GM12865 (cell line): ENCODE measurements at places on chromosomes 12 and 14.

DNA sequence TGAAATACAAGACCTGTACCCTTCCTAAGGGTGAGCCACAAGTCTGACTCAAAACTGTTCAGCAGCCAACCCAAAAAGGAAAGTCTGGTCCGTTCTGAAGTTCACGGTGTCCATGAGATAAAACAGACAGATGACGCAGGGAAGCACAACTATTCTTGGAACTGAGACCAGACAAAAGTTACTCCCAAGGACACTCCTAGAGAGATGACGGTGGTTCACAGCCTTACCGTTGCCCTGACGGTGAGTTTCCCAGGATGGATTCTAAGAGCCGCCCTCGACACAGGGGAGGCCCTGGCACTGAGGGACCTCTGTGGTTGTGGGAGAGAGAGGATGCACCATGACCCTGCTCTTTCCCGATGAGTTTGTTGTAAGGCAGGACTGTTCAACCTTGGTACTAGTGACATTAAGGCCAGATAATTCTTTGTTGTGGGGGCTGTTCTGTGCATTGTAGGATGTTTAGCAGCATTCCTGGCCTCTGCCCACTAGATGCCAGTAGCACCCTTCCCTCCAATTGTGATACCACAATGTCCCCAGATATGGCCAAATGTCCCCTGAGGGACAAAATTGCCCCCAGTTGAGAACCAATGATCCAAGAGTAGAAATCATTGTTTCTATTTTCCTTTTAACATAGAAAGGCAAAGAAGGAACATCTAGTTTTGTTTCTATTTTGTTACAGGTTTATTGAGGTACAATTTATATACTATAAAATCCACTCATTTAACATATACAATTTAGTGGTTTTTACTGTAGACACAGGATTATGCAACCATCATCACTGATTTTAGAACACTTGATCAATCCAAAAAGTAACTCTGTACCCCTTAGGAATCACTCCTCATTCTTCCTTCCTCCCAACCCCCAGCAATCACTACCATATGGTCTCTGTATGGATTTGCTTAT lies 23.0 kb downstream of the OR10P1 start:
- peak; percentile 37 for DNase-seq

GRCh38 chr12:23210573-23210972 lies 585.6 kb downstream of the ETNK1 start:
- DNase-seq, result no peak

DNA sequence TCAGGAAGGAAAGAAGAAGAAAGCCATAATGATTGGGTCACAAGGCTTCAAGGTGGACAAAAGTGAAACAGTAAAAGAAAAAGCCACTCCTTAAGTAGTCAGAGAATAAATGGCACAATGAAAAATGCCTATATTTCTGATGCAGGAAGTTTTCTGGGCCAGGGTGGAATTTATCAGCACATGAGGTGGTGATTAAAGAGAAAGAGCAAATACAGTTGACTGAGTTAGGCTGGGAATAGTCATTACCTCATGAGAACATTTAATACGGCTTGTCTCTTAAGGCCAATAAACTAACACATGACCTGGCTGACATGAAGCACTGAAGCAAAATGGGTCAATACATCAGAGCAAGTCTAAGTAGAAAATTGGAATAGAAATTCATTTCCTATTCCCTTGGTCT lies 499.7 kb downstream of the TMTC2 start:
- no peak for DNase-seq

- DNase-seq, result no peak
These were observed 22.8 kb downstream of the ITPK1 start for GRCh38 chr14:93092606-93093556.

- DNase-seq, result no peak
These were observed 133.1 kb downstream of the MED13L start for GRCh38 chr12:116144384-116144783.

GRCh38 chr12:89603678-89604077 lies 77.8 kb upstream of the POC1B start:
- DNase-seq, result no peak
